Forelimb muscle (tissue), 1 donor: ENCODE measurements at places on chromosomes 3 and 15.

DNA sequence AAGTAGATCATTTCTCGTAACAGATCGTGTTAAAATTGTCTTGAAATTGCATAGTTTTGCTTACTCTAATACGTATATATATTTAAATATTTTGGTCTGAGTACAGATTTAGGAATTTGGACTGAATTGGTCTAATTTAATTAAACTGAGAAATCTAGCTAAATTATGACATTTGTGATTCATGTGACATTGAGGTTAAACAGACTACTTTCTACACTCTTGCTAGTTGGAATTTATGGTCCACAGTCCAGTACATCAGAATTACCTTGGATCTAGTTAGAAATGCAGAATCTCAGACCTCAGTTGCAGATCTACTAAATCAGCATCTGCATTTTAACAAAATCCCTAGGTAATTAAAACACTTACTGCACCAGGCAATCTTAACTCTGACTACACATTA, 609.7 kb upstream of the GOLIM4 start:
- DNase-seq, result no peak

DNA sequence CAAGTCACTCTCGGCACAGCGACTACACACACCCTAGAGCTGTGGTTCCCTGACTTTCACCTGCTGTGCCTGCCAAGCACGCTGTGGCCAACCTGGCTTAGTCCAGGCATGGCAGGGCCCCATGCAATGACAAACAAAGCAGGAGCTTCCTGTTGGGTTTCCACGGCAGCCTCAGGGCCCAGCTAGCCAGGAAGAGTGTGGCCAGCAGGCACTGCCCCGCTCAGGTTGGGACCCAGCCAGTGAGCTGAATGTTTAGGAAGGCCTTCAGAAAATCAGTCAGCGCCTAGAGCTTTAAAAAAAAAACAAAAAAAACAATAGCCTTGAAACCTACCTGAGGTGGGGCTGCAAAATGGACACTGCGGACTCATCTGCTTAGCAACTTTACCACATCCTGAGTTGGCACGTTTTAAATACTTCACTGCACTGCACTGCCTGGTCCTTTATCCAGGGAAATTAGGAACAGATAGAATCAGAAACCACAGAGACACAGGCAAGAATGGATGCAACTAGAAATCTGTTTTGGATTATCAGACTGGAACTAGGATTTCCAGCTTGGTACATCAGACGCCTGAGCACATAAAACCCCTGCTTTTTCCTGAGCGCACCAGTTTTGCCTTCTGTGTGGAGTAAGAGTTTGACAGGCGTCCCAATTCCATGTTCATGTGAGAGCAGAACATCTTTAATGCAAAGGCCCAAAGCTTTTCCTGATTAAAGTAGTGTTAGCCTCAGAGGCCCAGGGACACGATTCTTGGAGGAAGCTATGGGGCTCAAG, 36.2 kb upstream of the LDHAL6B start:
- DNase-seq, result no peak

GRCh38 chr15:60682615-60683014, 203.7 kb upstream of the ICE2 start:
- no peak for DNase-seq

DNA sequence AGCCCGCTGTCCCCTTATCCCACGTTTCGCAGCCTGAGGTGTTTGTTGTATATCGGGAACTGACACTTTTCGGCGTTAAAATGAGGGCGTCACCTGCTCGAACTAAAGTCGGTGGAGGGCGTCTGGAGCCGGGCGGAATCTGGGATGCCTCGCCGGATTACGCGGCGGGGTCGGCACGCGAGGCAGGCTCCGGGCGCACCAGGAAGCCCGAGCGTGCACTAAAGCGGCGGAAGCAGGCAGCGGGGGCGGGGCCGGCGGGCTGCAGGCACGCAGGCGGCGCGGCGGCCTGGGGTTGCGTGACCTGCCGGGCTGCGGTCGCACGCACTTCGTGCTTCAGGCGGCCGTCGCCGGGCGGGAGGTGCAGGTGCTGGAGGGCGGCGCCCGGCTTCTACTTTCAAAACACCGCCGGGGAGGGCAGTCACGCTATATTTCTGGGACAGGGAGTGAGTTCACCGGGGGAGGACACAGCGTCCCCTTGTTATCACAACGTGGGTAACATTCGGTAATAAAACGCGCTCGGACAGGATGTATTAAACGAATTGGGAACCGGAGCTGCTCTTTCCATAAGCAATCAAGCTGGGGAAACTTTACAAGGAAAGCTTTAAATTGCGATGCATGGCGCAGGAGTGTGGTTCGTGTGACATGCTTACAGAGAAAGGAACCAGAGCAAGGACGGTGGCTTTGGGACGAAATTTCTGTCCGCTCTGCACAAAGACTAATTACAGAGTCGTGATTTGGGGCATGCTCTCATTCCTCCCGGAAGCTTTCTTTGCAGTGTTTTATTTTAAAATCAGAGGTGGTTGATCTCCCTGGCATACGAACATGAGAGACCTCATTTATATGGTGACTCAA, 9.1 kb upstream of the LEKR1 start:
- no peak for DNase-seq

- no peak for DNase-seq
Measured at GRCh38 chr15:80594091-80594889, 100.8 kb upstream of the ABHD17C start.

GRCh38 chr3:101635954-101636798, 40.8 kb downstream of the ZBTB11 start:
- DNase-seq, result no peak

DNA sequence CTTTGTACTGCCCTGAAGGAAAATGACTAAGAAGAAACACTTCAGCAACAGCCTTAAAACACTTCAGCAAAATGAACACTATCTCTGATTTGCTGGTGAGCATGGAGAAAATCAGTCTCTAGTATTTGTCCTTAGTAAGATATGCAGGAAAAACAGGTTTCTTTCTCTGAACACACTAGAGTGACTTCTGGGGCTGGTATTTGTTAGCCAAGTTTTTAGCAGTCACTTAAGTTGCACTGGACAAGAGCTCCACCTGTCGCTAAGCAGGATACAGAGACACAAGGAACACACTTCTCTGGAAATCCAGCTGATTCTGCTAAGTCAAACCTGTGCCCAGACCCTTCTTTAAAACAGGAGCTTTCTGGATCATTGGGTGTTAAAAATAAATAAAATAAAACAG, 65.3 kb downstream of the CHAC1 start:
- DNase-seq, result no peak

GRCh38 chr3:85474241-85474640, 515.5 kb downstream of the CADM2 start:
- no peak for DNase-seq

GRCh38 chr3:160676547-160677303, at the start of gene ARL14:
Gene ARL14 (plus strand): TSS chr3:160677160. CDS start chr3:160677347, 187 bp downstream.
- no peak for DNase-seq

- DNase-seq, result no peak
Measured at GRCh38 chr3:8532251-8532871, 30.7 kb downstream of the LMCD1 start.

- DNase-seq, result no peak
Measured at GRCh38 chr3:160538895-160539294, 26.5 kb downstream of the KPNA4 start.

DNA sequence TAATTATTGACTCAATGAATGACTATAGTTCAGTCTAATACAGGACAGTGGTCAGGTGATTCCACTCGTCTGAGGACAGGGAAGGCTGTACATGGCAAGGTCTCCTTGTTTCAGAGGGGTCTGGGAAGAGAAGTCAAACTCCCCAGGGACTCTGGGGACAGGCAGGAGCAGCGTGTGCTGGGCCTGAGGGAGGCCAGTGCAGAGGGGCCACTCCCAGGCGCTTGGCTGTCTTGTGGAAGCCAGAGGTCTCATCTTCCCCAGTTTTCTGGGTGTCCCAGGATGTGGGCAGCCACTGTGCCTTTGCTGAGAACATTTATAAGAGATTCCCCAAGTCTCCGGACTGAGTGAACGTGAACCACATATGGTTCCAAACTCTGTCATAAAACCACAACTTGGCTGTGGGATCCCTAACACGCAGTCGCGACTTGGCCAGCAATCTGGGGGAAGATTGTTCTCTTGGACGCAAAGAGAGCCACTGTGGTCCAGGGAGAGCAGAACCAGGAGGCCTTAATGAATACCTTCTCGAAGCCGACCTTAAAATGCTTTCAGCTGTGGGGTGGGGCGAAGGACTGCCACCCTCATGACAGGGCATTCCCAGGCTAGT, 30.4 kb downstream of the BHLHE40 start:
- DNase-seq, result no peak

DNA sequence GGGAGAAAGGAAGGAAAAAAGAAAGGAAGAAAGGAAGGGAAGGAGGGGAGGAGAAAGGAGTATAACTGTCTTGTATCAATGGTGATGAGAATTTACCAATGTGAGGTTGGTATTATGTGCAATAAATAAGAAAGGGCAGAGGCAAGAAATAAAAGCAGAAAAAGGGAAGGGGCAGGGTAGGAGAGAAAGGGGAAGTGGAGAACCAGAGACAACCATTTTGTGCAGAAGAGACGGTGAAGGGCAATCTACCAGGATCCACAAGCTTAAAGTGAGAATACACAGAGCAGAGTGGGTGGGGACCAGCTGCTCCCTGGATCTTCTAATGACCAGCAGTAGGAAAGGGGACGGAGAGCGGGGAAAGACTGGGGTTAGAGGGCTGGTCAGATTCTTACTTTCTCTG, 106.9 kb upstream of the SLCO2A1 start:
- DNase-seq, result no peak

- no peak for DNase-seq
Measured at GRCh38 chr15:41494190-41494921, 682 bp downstream of the ITPKA start.

DNA sequence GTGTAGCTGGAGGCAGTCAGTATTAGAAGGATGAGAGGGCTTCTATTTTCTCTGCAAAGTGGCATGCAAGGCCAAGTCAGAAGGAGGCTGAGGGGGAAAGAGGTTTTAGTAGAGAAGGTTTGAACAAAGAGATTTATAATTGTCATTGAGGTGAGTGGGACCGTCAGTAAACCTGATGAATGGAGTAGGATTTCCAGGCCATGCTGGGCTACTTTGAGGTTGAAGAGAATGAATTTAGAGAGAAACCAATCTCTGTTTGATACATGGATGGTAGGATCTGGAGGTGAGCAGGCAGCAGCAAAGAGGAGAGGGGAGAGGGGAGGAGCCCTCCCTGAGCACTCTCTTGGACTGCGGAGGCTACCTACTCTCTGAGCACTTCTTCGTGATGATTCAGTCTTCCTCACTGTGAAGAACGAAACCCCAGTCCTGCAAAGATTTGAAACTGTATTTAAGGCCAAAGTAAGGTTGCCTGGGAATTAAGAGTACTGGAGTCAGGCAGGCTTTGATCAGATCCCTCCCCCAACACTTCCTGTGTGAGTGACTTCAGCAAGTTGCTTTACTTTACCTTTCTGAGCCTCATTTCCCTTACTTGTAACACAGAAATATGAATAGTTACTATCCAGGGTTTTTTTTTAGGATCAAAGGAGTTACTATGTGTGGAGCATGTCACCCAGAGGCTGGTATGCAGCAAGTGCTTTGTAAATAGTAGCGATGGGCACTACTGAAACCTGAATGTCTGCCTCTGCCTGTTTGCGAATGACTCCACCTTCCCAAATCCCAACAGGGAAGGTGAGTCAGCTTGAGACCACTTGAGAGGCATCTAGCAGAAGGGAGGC, 75.8 kb downstream of the RPL39L start:
- no peak for DNase-seq

GRCh38 chr3:176505878-176506621, 691.2 kb downstream of the TBL1XR1 start:
- no peak for DNase-seq

GRCh38 chr3:31892500-31892899, 88.6 kb downstream of the OSBPL10 start:
- DNase-seq, result no peak

DNA sequence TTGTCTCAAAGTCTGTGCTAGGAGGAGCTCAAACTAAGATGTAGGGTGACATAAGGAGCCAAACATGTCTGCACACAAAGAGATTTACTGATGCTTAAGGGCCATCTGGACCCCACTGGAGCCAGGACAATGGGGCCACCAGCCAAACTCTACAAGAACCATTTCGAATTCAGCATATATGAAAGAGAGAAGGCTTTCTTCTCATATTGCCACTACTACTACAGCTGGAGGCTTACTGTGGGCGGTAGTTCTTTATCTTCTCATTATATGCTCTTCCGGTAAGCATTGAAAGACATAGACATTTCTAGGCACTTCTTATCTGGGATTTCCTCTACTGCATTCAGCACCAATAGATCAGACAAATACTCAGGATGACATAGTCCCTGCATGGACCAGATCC, 404.4 kb upstream of the PROK2 start:
- no peak for DNase-seq

DNA sequence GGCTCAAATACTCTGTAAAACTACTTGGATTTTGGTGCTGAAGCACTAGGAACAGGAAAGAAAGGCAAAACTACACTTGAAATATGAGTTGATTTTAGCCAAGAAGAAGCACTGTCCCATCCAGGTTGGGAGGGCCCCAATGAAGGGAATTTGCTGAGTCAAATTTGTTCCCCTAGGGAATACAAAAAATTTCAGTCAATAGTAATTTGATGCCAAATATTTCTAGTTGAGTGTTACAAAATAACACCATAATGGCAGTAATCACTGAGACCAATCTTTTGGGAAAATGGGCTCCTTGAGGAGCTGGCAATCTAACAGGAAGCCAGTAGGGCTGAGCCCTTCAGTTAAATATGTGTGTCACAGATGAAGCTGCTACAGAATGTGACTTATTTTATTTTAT, 896.9 kb downstream of the DIPK2A start:
- DNase-seq, result no peak

GRCh38 chr3:166473501-166473900, 636.3 kb upstream of the BCHE start:
- no peak for DNase-seq

DNA sequence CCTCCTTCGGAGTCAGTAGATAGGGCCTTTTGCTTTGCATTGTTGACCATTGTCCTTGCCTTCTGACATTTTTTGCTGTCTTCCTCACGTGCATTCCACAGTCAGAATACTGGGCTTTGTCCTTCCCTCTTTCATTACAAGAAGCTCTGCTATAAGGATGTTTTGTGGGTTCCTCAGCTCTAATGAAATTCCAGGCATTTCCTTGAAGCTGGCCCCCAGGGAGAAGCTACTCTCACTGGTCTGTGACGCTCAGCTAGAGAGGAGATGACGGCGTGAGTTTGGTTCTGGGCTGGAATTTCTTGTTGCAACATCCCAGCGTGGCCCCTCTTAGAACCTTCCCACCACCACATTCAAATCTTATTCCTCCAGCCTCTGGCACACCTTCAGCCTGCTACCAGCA, 210.2 kb downstream of the TJP1 start:
- DNase-seq, result no peak

DNA sequence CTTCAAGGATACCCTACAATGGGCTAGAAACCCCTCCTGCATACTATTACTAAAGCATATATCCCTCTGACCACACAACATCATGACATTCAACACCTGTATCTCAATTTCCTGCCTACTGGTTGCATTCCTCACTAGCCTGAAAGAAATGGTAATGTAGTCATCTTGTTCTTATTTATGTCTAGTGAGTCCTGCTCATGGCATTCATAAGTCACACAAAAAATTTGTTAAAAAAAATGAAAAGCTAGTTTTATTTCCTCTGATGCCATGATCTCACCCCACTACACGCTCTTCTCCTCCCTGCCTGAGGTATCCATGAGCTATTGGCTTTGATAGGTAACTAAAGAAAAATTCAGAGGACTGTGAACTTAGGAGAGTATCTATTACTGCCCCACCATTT, 284.5 kb downstream of the ZNF385D start:
- DNase-seq, result no peak

GRCh38 chr15:83837945-83838571, 184.1 kb downstream of the ADAMTSL3 start:
- DNase-seq, result no peak
